ENCODE measurements at places on chromosomes 11 and 22.

- no peak for DNase-seq
Observed at GRCh38 chr11:90204832-90205646, 17.8 kb downstream of the CHORDC1 start.

DNA sequence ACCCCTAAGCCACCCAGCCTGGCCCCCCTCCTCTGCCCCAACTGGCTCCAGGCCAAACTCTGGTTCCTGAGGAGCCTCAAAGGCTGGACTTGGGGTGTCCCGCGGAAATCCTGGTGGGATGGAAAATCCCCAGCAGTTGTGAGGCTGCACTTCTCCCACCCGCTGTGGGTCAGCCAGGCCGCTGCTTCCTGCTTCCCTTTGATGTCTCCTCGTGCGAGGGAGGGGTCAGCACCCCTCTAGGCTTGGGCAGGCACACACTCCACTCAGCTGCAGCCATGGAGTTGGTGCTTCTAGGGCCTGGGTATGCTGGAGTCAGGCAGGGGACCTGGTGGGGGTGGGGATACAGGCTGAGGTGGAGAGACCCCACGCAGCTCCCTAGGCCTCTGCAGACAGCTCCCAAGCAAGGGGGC lies 12.0 kb downstream of the KCNQ1OT1 start:
- no peak for DNase-seq

GRCh38 chr11:5690736-5691135 lies 1.1 kb downstream of the TRIM22 start:
- DNase-seq, result no peak

DNA sequence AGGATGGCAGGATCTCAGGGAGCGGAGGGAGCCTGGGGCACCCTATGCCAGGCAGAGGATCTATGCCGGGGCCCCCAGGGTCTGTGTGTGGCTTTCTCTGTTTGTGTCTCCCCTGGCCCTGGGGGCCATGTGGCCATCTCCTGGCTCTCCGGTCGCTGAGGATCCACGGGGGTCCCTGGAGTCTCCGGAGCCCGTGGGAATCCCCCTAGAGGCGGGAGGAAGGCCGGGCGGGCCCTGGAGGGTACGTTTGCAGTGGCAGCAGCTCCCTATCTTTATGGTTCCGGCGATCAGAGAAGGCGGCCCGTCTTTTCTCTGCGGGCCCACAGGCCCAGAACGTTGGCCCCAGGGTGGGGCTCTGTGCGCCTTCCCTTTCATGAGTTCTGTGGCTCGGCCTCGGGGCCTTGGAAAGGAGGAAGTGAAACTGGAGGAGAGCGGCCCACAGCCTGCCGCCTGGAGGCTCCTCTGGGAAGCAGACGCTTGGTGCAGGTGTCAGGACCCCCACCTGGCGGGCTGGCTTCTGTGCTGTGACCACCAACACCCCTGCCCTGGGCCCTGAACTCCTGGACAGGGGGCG lies 82.1 kb downstream of the KCNQ1 start:
- no peak for DNase-seq

- no peak for DNase-seq
Observed at GRCh38 chr22:30902496-30903357, 65.8 kb downstream of the MORC2 start.

Measured in stimulated activated naive CD4-positive, alpha-beta T cell treated with Interleukin-2 at 50 U/mL for 16 hours (primary cell).